ENCODE measurements at places on chromosomes 16 and 17. TPM values are rescaled to one million over a fixed set of nuclear protein-coding genes. Genes with fewer than 3 reads are reported as not detected.

- peak overlapping the region; percentile 42 for H3K4me3 ChIP-seq
- H3K4me1 ChIP-seq, result peaks cover 51% of the 10 kb centered on the region
- DNase-seq, result no peak
- no peaks in the 10 kb centered on the region for H3K36me3 ChIP-seq
- peaks cover 2% of the 10 kb centered on the region for H3K27me3 ChIP-seq
These were observed 5.2 kb upstream of the RAI1 start for GRCh38 chr17:17675925-17676534.

DNA sequence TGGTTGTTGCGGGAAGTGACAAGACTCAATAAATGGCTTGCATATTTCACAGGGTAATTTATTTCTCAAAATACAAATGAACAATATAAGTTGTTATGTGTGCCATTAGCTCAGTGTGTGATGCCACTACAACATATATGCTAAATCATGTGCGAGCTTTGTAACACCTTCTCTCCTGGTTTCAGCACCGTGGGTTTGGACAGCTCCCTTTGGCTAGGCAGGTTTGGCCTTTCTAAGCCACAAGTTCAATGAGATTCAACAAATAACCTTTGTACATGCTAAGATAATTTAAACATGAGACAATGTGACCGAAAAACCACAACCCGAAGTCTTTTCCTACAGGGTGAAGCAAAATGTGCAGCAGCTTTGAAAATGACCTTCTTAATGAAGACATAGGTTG, 563.9 kb downstream of the TMEM114 start:
- no peak overlapping the region for H3K4me3 ChIP-seq
- DNase-seq, result peak; percentile 30
- H3K4me1 ChIP-seq, result no peaks in the 10 kb centered on the region
- no peak overlapping the region for H3K27ac ChIP-seq

DNA sequence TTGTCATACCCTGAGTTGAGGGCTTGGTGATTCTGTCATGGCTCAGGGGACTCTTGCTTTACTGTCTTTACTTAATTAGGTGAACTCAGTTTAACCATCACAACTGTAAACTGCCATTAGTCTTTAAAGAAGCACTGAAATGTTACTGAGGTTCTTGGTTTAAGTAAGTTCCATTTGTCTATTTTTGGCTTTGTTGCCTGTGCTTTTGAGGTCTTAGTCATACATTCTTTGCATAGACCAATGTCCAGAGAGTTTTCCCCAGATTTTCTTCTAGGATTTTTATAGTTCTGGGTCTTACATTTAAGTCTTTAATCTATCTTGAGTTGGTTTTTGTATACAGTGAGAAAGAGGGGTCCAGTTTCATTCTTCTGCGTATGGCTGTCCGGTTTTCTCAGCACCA, 137.5 kb downstream of the SOCS1 start:
- H3K4me3 ChIP-seq, result no peak overlapping the region
- DNase-seq, result no peak
- H3K27ac ChIP-seq, result no peak overlapping the region
- no peaks in the 10 kb centered on the region for H3K36me3 ChIP-seq
- H3K4me1 ChIP-seq, result peaks cover 10% of the 10 kb centered on the region
- no peaks in the 10 kb centered on the region for H3K27me3 ChIP-seq

DNA sequence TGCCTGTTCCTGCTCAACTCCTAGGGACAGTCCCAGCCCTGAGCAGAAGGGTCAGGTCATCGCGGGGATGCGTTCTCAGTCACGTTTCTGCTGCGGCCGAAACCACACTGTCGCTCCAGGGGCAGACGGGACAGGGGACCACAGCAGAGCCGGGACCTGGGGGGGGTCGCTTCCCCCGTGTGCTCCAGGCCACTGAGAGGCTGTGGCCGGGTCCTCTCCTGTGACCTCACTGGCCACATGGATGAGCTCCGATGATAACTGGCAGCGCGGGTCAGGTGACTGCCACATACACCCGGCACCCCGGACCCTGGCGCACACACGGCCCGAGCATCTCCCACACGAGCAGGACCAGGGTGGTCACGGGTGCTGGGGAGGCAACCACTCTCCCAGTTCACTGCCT, 12.8 kb downstream of the GNPTG start:
- no peak for DNase-seq
- H3K36me3 ChIP-seq, result peaks cover 3% of the 10 kb centered on the region
- no peak overlapping the region for H3K4me3 ChIP-seq
- H3K27ac ChIP-seq, result no peak overlapping the region
- H3K27me3 ChIP-seq, result no peaks in the 10 kb centered on the region

DNA sequence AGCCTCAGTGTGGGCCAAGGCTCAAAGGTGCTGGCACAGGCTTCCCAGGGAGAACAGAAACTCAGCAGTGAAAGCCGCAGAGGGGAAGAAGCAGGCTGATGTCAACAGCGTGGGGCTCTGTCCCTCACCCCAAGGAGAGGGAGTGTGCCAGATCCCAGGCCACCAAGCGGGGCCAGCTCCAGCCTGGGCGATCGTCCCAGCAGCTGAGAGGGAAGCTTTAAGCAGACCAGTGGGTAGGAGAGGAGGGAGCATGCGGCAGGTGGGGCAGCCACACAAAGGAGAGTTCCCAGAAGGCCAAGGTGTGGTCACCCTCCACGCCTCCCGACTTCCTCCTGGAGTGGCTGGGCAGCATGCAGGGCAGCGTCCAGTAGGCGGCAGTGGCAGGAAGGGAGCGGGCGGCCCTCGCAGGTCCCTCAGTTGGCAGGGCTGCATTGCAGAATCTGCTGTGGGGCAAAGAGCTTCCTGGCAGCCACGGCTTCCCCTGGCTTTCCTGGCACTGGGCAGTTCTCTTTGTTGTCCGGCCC, 6.0 kb downstream of the SYNGR2 start:
- H3K4me1 ChIP-seq, result peaks cover 13% of the 10 kb centered on the region
- peaks cover 10% of the 10 kb centered on the region for H3K36me3 ChIP-seq
- no peak overlapping the region for H3K27ac ChIP-seq
- DNase-seq, result no peak

GRCh38 chr16:11484691-11485258, 101.9 kb downstream of the LITAF start:
- H3K4me1 ChIP-seq, result no peaks in the 10 kb centered on the region
- no peak overlapping the region for H3K4me3 ChIP-seq
- DNase-seq, result no peak

- peaks cover 11% of the 10 kb centered on the region for H3K4me1 ChIP-seq
- H3K36me3 ChIP-seq, result no peaks in the 10 kb centered on the region
- no peak overlapping the region for H3K4me3 ChIP-seq
- no peak overlapping the region for H3K27ac ChIP-seq
These were observed 313.7 kb downstream of the MAF start for GRCh38 chr16:79286646-79287423.

DNA sequence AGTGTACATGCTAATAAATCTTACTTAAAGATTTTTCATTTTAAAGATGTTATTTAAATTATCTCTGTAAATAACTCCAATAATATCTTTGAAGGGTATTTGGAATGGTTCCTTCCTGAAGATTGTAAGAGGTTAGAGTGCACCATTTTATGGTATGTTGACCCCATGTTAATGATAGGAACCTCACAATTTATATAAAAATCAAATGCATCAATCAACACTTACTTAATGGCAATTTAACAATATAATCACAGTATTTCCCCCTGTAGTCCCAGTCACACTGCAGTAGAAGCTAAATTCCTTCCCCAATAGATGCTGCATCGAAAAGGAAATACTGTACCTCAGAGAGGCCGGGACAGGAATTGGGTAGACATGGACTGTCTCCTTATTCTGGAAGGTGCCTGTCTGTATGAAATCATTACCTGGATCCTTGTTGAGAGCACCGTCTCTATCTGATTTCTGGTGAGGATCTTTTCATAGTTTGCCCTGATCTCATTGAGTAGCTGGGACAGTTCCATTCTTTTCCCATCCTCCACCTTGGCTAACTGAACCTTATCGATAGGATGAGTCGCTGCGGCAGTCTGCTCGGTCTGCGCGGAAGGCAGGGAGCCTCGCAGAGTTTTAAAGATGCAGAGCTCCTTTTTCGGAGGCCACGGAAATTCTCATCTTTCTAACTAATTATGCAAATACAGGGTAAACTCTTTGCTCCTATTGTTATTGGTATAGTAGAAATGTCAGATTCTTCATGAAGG, at the start of gene KRT222:
Gene KRT222, minus strand, starts transcription at position 596 of the 752 bp plus-strand sequence. Its CDS starts 78 bp downstream, at position 518.
- peak within 1 kb of the TSS; percentile 60 for H3K4me3 ChIP-seq
- H3K36me3 ChIP-seq, result no peaks in the 10 kb centered on the region
- DNase-seq, result no peak
- H3K4me1 ChIP-seq, result peaks cover 6% of the 10 kb centered on the region

- DNase-seq, result peak; percentile 65
- H3K27ac ChIP-seq, result peak overlapping the region; percentile 94
- H3K4me1 ChIP-seq, result peaks cover 30% of the 10 kb centered on the region
- H3K4me3 ChIP-seq, result peak overlapping the region; percentile 100
- peaks cover 2% of the 10 kb centered on the region for H3K27me3 ChIP-seq
These were observed 748 bp upstream of the CMTM3 start for GRCh38 chr16:66603537-66604375.

DNA sequence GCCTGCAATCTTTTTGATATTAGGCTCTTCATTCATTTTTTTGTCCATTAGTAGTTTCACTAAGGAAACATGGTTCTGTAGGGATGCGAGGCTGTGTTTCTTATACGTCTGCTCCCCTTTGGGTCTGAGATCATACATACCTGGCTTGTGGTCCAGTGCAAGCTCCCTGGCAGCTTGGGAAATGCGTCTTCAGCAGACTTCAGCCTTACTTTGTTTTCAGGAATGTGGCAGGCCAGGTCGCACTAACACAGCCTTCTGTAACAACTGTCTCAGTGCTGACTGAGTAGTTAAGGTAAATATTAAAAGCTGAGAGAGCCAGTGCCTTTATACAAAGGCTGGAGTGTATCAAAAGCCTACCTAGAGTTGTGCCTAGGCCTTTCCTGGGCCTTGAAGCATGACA, 970.5 kb upstream of the EEF2KMT start:
- no peak for DNase-seq
- H3K4me3 ChIP-seq, result no peak overlapping the region
- H3K27ac ChIP-seq, result no peak overlapping the region
- H3K36me3 ChIP-seq, result no peaks in the 10 kb centered on the region
- H3K4me1 ChIP-seq, result no peaks in the 10 kb centered on the region
- H3K27me3 ChIP-seq, result peaks cover 3% of the 10 kb centered on the region

- peaks cover 60% of the 10 kb centered on the region for H3K4me1 ChIP-seq
- peak overlapping the region; percentile 87 for H3K4me3 ChIP-seq
- H3K36me3 ChIP-seq, result no peaks in the 10 kb centered on the region
- H3K27ac ChIP-seq, result no peak overlapping the region
- DNase-seq, result peak; percentile 52
These were observed 586 bp downstream of the UBALD2 start for GRCh38 chr17:76265624-76266243.

DNA sequence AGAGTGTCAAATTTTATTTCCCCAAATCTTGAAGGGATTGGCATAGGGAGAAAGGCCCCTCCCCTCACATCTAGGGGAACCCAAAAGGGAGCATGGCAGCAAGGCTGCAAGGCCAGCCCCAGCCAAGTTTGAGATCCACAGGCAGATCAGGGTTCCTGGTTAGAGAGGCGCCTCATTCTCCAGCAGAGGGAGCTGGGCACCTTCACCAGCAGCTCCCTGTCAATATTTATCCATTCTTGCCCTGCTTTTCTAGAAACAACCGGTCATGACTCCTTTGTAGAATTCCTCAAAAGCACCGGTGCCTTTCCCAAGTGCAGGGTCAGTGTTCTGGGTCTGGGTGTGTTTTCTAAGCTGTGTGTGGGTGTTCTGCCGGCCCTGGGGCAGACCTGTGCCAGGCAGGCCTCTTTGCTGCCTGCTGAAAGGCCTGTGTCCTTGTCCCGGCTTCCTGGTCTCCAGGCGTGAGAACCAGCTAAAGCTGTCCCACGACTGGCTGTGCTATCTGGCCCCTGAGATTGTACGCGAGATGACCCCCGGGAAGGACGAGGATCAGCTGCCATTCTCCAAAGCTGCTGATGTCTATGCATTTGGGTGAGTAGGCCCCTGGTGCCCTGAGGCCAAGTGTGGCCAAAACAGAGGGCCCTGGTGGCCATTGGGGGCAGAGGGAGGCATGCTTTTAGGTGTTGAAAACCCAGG, 21.2 kb upstream of the LGALS9 start:
- no peaks in the 10 kb centered on the region for H3K4me1 ChIP-seq
- DNase-seq, result no peak
- H3K4me3 ChIP-seq, result no peak overlapping the region

DNA sequence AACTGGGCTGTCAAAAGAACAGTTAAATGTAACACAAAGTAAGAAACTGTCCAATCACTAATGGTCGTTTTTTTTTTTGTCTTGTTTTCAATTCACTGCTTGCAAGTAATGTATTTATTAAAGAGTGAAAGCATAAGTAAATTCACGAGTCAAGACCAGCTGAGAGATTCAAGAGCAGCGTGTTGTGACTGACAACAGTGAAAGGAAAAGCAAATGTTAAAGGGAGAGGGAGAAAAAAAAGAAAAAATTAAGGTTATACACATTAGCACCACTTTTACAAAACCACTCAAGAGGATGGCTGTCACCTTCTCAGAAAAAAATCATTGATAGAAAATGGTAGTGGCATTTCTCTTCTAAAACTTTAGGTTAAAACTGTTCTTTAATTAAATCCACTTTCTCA, 36.1 kb downstream of the GPATCH8 start:
- peaks cover 2% of the 10 kb centered on the region for H3K36me3 ChIP-seq
- no peak overlapping the region for H3K27ac ChIP-seq
- H3K27me3 ChIP-seq, result no peaks in the 10 kb centered on the region
- peaks cover 13% of the 10 kb centered on the region for H3K4me1 ChIP-seq
- no peak for DNase-seq
- no peak overlapping the region for H3K4me3 ChIP-seq

Gene LHX1
- 1.1 TPM for total RNA-seq

Gene SP6
- total RNA-seq, result 0.16 TPM

Gene ANKRD40CL
- total RNA-seq, result not detected

Gene SPN
- total RNA-seq, result 0.07 TPM

All from neural crest cell (in vitro differentiated cells).